ENCODE measurements at places on chromosomes 2 and 18.

DNA sequence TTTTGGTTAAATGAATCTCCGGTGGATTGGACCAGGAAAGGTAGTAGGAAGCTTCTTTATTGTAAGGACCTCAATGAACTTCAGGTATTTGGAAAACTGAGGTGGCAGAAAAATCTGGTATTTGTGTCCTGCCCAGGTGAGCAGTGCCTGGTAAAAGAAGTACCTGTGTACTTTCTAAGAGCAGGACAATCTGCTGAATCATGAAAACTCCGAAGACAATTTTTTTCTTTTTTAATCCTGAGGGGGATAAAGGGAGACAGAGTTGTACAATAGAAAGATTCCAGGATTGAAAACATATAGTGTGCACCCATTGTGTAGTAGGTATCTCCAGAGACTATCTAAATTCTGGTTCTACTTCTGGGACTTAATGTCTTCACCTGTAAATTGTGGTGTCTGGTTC is 191.8 kb upstream of the SPOPL start:
- no peaks in the 10 kb centered on the region for H3K4me1 ChIP-seq
- no peak overlapping the region for H3K27ac ChIP-seq
- no peaks in the 10 kb centered on the region for H3K36me3 ChIP-seq
- no peaks in the 10 kb centered on the region for H3K27me3 ChIP-seq

- H3K27ac ChIP-seq, result no peak overlapping the region
- H3K4me1 ChIP-seq, result no peaks in the 10 kb centered on the region
- no peaks in the 10 kb centered on the region for H3K27me3 ChIP-seq
- no peak overlapping the region for H3K4me3 ChIP-seq
- no peaks in the 10 kb centered on the region for H3K36me3 ChIP-seq
These were observed 424.9 kb upstream of the HNMT start for GRCh38 chr2:137539336-137539735.

DNA sequence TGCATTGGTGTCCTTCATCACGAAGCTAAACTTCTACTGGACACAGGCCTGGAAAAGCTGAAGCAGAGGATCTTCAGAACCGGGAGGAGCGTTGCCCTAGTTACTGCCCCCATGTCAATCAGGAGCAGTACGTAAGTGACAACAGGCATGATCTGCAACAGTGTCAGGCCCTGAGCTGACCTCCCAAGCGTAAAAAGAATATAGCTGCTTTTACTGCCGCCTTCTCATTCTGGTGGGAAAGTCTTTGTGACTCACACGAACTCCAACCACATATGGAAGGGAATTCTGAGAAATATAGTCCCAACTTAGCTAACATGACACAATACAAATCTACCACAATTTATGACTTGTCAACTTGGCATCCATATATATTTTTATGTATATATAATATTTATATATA is 1007.7 kb upstream of the CDH2 start:
- DNase-seq, result no peak
- H3K27ac ChIP-seq, result no peak overlapping the region
- H3K4me1 ChIP-seq, result no peaks in the 10 kb centered on the region
- no peaks in the 10 kb centered on the region for H3K36me3 ChIP-seq
- no peaks in the 10 kb centered on the region for H3K27me3 ChIP-seq

DNA sequence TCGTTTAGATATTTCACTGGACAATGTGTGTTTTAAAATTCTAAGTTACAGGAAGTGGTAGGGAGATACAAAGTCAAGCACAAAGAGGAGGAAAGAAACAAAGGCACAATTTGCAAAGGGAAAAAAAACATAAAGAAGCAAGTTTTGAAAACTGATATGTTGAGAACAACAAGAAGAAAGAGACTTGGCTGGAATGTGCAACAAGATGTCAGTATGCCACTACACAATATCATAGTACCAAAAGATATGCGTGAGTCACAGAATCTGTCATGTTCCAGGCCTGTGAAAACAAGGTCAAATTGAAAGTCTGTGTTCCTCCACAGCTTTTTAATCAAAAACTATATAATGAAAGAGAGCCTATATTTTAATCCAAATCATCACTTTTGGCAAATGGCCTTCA is 12.0 kb downstream of the EXOC6B start:
- DNase-seq, result no peak
- H3K27ac ChIP-seq, result no peak overlapping the region
- peaks cover 9% of the 10 kb centered on the region for H3K36me3 ChIP-seq
- no peak overlapping the region for H3K4me3 ChIP-seq
- H3K4me1 ChIP-seq, result peaks cover 8% of the 10 kb centered on the region

All from activated CD8-positive, alpha-beta T cell treated with anti-CD3 and anti-CD28 coated beads, Interleukin-2, amount 10 ng/mL, durations not matched to agents 7 days and 5 days (primary cell).